CD8-positive, alpha-beta memory T cell (primary cell): ENCODE measurements at places on chromosomes 3 and 15.

DNA sequence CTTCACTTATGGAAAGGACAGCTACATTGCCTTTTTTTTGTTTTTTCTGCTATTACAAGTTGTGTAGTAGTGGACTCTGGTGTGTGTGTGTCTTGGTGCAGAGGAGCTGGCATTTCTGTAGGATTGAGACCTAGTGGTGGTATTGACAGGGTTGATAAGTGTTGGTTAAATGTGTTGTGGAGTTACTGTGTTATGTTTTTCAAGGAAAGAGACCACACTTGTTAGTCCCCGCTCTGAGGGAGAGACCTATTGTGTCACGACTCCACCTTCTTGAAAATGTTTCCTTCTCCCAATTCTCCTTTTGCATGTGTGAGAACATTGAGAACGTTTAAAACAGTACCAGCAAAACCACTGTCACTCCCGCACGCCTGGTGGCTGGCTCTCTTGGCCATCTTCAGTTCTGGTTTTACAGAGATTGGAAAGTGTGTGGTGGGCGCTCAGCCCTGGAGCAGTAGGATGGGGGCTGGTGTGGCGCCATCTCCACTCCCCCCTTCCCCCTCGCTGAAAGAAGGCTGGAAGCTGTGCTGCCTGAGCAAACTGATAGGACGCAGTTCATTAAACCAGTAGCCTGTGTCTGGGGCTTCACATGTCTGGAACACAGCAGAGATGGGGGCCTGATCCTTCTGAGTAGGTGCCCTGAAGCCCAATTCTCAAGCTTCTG, 5.5 kb downstream of the KLF13 start:
- no peak for DNase-seq

- no peak for DNase-seq
Observed at GRCh38 chr15:33716025-33716424, 252.3 kb upstream of the CHRM5 start.

DNA sequence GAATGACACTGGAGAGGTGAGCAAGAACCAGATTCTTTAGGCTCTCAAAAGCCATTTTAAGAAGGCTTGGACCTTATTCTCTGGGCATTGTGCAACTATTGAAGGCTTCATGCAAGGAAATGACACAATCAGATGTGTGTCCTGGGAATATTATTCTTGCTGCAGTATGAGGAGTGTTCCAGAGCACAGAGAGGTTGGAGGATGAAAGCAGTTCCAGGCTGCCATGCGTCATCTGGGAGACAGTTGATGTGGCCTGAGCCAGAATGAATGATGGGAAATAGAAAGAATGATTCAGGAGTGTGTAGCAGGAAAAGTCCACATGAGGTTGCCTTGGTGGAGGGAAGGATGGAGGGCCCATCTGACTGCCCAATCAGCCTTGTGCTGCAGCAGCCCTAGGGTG, 123.1 kb downstream of the CHCHD6 start:
- no peak for DNase-seq

DNA sequence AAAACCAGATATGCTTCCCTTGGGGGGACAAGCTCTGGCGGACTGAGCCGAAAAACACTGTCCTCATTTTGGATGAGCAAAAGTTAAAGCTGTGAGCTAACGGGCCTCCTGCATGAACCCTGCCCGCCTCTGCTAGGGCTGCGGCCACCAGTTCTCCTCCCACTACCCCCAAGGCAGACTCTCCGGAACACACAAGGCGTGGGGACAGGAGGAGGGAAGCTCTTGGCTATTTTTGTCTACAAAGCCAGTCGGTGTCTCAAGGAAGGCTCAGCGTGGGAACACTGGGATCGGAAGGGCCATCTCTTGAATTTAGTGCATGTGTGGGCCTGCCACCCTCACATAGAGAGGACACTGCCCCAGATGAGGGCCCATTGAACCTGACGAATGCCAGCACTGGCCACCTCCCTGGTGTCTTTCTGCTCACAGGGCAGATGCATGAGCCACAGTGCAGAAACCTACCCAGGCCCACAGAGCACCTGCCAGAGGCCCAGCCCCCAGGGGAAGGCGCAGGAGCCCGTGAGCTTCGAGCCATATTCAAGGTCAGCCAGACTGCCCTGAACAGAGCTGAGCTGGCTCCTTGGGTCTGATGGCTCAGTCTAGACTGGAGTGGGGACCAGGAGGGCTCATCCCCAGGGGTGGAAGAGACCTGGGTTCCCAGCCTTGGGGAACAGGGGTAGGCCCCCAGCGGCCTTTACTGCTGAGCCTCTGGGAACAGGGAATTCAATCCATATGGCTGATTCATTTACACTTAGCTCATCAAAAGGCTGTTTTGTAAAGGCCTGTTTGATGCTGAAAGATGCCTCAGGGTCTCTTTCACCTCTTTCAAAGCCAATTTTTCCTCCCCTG, 38.3 kb downstream of the HCN4 start:
- DNase-seq: no peak

DNA sequence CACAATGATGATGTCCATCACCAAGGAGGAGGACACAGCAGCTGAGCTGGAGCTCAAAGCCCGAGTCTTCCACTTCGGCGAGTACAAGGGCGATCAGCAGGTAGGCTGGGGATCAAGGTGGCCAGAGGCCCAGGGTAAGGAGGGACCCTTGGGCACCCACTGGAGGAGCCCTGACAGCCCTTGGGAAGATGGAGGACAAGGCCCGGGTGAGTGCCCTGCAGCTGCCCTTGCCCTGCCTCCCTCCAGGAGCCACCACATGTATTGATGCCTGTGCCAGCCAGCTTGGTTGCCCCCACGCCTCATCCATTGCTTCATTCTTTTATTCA, 38.4 kb downstream of the CFAP100 start:
- DNase-seq: no peak

DNA sequence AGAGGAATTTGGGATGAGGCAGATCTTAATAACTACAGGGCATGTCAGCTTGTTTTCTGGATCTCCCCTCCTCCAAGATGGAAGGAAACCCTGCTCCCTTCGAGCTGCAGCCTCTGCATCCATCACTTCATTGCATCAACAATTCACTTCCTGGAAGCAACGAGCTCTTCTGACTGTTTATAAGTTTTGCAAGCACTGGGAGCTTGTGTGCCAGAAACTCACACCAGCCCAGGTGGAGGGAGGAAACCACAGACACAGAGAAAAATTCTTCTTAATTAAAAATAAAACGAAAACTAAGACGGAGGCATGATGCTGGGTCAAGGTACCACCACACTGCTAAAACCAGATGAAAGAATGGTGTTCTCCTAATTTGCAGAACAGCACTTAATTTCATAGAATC, 10.6 kb downstream of the LRIG1 start:
- no peak for DNase-seq

DNA sequence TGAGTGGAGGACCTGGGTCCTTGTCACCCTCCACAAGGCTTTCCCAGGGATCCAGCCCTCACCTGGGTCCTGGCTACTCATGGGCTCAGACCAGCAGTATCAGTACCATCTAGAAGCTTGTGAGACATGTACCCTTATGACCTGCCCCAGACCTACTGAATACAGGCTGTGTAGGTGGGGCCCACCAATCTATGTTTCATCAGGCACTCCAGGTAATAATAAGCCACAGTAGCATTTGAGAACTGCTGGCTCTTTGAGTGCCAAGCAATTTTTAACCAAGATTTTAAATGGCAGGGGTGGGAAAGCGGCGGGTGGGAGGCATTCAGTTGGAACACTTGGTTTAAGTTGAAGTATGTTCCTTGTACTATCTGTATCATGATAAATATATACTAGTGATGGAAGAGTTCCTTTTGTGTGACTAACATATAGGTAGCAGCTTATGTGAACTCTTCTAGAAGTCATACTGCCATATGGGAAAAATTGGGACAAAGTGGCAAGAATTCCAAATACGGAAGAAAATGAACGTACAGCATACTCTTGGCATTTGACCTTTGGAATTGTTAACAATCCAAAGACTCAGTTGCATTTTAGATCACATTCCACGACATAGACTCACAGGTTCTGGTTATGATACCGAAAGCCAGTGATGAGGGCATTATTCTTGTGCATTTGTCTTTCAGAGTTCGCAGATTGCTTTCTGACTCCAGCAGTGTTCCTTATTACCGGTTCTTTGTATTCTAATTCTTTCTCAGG, 190.4 kb downstream of the GHSR start:
- no peak for DNase-seq

DNA sequence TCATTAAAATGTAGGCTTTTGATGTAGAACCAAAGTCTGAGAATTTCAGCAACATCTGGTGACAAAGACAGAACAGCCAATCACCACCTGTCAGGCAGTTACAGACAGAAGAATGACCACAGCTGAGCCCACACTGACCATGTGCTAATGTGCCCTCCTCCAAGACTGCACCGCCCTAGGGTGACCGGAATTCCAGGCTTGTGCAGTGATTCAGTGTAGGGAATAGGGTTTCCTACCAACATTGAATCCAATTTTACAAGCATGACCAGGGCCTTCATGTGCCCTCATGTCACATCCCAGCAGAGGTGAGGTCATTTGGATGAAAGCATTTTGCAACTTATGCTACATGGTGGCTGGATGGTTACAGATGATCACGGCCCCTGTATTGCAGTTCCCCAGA, 412.5 kb downstream of the SOX2 start:
- DNase-seq: no peak

DNA sequence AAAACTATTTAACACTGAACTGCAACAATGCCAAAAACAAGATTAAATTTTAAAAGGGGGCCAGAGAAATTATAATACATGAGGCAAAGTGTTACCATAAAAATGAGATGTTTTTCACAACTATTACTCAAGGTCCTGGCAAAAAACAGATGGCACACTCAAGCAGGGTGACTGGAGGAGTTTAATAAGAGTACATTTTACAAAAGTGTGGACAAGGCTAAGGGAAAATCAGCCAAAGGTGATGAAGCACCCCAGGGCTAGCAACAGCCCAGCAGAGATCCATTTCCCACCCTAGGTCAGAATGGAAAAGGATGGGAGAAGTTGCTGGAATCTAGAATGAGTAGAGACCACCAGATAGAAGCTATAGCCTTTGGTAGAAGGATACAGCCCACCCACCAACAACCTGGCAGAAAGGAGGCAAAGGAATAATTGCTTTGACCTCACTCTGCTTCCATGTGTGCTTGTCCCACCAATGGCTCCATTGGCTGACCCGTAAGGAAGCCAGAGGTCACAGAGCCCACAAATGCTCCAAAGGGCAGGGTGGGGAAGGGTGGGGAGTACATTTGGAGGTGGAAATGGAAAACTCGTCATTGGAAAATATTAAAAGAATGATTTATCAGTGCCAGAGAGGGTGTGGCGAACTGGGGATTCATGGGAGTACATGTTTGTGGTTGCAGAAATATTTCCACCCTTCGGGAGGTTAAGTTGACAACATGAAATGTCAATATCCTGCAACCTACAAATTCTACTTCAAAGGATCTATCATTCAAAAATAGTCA, 161.0 kb upstream of the UBE2E2 start:
- DNase-seq: no peak

DNA sequence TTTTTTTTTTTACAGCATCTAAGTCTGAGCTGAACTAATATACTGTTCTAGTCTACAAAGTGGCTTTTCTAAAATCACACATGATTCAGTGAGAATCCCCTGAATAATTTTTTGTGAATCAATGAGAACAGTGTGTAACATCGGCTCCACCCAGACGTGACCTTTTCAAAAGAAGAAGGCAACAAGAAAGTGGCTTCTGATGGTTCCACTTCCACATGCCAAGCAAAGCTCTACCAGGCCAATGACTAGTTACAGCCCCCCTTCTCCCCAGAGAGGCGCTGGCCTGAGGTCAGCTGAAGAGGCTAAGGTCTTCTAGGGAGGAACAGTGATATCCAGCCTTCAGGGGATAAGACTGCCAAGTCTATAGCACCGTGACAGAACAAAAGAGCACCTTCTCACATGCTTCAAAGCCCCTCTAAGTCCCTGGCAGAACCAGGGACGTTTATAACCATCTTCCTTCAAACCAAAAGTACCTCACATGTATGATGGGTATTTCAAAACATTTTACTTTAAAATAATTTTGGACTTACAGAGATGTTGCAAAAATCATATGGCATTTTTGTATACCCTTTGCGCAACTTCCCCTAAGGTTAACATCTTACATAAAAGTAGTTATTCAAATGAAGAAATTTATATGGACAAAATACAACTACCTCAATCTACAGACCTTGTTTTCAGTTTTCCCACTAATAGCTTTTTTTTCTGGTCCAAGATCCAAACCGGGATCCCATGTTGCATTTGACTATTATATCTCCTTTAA, 177.9 kb downstream of the OSBPL10 start:
- DNase-seq: no peak

DNA sequence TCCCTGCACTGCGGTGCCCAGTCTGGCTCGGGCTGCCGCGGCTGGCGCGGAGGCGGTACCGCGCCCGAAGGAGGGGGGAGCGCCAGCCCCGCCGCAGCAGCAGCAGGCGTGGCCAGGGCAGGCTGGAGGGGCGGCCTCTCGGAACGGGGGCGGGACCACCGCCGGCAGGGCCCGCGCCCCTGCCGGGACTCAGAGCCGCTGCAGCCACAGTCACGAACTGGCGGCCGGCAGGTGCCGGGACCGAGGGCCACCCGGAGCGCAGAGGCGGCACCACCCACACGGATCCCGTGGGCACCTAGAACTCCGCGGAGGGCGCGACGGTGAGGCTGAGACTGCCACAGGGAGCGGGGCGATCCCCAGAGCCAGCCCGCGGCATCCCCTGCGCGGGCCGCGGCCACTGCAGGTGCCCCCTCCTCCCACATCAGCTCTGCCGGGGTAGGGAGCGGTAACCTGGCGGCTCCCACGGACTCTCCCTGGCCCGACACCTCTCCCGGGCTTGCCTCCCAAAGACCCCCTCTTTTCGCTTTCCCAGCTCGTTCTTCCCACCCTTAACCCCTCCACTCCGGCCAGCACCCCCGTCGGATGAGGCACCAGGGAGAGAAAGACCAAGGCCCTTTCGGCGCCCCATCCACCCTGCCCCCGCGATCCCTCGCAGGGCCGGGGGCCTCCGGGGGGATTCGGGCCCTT, at the start of gene VWA5B2:
TSS of gene VWA5B2 (plus strand) at position 192 of the 687 bp plus-strand sequence. CDS start 944 bp downstream, outside the sequence.
- peak; percentile 75 for DNase-seq

GRCh38 chr3:71201939-71202338, 381.6 kb downstream of the FOXP1 start:
- no peak for DNase-seq

- peak; percentile 3 for DNase-seq
Observed at GRCh38 chr15:58070801-58071418, 5.4 kb upstream of the ALDH1A2 start.

DNA sequence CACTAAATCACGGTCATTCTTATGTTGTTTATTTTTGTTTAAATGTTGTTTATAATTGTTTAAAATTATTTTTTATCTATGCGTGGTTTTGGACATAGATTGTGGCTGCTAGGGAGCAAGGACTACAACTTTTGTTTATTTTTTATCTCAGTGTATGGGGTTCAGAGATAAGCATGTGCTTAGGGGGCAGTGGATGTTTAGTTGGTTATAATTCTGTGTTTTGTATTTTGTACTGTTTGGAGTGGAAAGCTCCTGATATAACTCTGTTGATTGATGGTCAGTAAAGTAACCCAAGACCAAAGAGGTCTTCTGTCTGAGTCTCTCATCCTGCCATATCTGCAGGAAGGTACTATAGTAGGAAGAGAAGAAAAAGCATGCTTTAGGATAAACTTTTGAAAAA, 36.5 kb upstream of the NPHP3 start:
- no peak for DNase-seq

GRCh38 chr3:150285601-150286000, 122.5 kb upstream of the TSC22D2 start:
- DNase-seq: no peak

- DNase-seq: no peak
Observed at GRCh38 chr3:23723930-23724329, 81.8 kb upstream of the UBE2E1 start.

- no peak for DNase-seq
Observed at GRCh38 chr3:41580274-41580959, 381.1 kb downstream of the CTNNB1 start.

- peak; percentile 86 for DNase-seq
Observed at GRCh38 chr3:50192689-50193141, 1.3 kb downstream of the GNAT1 start.

GRCh38 chr15:95556866-95557225, 773.7 kb upstream of the NR2F2 start:
- no peak for DNase-seq
